T-cell (primary cell): ENCODE measurements at places on chromosomes 12 and 14. TPM values are rescaled to one million over a fixed set of nuclear protein-coding genes. Genes with fewer than 3 reads are reported as not detected.

Gene LMBR1L
- 283 TPM for total RNA-seq

Gene MGAT4C
- total RNA-seq: not detected

Gene NKX2-1
- 0.16 TPM for total RNA-seq

Gene GUCY2C
- 0.06 TPM for total RNA-seq

Gene TEX22
- total RNA-seq: 7.0 TPM

Gene DIO2
- total RNA-seq: not detected

Gene GPATCH2L
- 73.2 TPM for total RNA-seq
